Stimulated activated CD4-positive, alpha-beta T cell treated with anti-CD3 and anti-CD28 coated beads, Interleukin-4, amount 100 ng/mL, for 4 hours (primary cell): ENCODE measurements at places on chromosomes 4 and X.

GRCh38 chr4:2365054-2365912 lies 53.2 kb downstream of the ZFYVE28 start:
- DNase-seq, result no peak

DNA sequence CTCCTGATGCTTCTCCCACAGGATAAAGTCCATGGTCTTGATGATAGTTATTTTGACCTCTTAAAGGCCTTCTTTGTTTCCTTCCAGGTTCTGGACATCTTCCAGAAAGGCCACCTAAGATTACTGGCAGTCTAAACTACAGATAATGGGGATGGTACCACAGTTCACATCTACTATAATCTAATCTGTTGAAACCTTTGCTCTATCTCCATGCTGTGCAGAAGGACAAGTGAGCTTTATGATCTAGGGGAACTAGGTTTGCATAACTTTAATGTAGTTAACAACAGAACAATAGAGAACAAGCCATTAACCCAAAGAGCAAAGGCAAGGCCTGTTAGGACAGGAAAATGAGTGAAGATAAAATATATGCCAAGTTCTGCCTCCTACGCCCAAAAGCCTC lies 103.9 kb upstream of the KLHL13 start:
- no peak for DNase-seq

GRCh38 chrX:134537179-134537955 lies 77.4 kb downstream of the HPRT1 start:
- no peak for DNase-seq

DNA sequence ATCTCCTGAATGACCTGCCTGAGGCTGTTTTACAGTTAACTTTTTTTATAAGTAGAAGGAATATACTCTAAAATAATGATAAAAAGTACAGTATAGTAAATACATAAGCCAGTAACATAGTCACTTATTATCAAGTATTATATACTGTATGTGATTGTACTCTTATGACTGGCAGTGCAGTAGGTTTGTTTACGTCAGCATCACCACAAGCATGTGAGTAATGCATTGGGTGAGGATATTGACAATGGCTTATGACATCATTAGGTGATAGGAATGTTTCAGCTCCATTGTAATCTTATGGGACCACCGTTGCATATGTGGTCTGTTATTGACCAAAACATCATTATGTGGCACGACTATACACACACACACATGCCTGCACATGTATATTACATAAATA lies 20.5 kb downstream of the NUDT9 start:
- no peak for DNase-seq

GRCh38 chrX:18468599-18468998 lies 43.2 kb downstream of the CDKL5 start:
- no peak for DNase-seq

- no peak for DNase-seq
Observed at GRCh38 chr4:16725252-16725651, 173.2 kb downstream of the LDB2 start.

- DNase-seq, result no peak
Observed at GRCh38 chr4:147769386-147769785, 37.5 kb downstream of the ARHGAP10 start.

DNA sequence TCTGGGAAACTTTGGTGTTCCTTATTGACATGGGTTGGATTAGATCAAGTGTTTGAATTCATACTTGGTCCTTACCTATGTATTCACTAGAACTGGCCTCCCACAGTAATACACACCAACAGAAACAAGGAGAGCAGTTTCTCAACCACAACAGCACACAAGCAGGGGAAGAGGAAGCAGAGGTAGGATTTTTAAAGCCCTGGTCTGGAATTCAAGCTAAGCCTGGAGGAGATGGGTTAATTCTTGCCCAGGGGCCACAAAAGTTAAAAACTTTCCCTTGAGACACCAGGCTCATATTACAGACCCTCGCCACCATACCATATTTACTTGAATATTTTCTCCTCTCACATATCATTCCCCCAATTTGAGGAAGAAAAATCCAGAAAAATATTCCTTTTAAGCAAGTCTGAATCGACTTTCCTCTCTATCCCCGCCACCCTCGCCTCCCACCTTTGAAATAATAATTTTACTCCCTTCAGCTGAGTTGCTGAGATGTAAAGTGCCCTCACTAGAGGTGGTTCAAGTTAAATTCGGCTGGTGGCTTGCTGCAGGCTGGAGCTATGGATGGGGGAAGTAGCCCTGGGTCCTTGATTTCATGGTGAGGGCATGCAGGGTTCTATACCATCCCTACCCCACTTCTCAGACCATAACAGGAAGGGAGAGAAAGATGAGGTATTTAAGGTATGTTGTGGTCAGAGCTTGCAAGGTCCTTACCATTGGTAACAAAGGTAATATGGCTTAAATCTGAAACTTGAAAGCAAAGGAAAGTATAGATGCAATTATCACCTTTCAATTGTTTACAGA lies 440.2 kb downstream of the INPP4B start:
- no peak for DNase-seq

DNA sequence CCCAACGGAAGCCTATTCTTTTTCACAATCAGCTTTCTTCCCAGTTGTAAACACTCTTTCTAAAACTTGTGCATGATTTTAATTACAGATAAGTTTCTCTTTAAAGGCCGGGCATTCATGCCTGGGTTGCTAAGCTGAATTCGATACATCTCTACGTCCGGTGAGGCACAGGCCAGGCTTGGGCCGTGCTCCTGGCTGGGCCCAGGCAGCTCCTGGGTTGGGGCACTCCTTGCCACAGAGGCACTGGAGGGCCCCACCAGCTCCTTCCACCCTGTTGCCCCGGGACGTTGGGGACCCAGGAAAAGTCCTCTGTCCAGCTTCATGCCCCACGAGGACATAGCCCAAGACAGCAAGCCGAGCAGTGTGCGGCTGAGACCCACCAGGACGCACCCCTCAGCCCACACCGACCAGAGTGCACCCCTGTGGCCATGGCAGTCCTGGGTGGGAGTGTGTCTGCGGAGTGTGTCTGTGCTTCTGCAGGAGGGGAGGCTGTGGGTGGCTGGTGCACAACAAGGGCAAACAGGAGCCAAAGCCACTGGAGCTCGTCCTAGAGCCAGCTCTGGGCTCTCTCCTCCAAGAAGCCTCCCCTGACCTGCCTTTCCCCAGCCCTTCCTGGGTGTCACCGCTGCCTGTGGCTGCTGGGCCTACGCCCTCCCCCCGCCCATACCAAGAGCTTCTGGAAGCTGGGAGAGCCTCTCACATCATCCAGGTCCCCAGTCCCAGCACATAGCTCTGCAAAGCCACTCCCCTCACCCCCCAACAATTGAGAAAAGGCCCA lies 128.0 kb upstream of the NKX1-1 start:
- no peak for DNase-seq

DNA sequence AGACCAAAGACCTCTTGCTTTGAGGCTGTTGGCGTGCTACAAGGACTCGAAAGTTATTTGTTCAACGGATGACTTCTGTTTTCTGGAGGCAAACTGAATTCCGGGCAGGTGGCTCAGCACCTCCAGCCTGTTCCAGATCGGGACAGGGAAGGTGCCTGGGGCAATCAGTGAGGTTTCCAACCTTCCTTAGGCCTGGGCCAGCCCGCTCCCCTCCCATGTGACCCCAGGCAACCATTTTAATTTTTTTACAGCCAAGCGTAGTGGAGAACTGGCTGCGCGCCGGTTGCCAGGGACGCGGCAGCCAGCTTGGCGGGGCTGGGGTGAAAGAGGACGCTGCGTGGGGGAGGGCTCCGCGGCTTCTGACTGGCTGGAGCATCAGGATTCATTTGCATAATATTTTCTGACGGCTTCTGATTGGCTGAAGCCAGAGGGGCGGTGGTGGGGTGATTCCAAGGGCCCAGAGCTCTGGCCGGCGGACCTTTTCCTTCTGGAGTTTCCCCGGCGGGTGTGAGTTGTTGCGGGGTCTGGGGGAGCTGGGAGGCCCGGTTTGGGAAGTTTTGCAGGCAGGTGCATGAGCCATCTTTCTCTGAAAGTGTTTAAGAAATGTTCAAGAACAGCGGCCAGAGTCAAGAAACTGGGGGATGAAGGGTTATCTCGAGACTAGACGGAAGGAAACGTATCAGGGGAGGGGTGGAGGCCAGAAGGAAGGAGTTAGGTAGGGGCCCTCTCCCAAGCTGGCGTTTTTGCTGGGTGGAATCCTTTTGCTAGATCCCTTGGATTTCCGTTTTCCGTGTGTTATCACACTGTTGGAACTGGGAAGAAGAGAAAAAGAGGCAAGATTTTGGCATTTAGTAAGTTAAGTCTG lies at the start of gene MID1IP1:
TSS of gene MID1IP1 (plus strand) at position 479 of the 865 bp plus-strand sequence. CDS start 3,488 bp downstream, outside the sequence.
- DNase-seq, result peak; percentile 65

DNA sequence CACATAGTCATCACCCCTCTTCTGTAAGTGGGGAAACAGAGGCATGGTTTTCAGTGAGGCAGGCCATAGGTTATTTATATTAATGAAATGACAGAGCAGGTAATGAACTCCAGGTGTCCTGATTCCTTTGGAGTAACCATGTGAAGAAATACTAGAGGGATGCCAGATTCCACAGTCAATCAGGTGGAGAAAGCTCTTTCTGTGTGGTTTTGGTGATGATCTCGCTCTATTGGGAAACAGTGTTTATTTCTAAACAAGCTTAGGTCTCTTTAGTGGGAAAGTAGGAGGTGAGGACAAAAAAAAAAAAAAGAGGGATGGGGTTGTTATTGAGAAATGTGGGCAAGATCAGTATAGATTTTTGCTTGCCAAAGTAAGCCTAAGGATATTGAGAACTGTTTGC lies 12.2 kb downstream of the DOCK11 start:
- DNase-seq, result no peak

DNA sequence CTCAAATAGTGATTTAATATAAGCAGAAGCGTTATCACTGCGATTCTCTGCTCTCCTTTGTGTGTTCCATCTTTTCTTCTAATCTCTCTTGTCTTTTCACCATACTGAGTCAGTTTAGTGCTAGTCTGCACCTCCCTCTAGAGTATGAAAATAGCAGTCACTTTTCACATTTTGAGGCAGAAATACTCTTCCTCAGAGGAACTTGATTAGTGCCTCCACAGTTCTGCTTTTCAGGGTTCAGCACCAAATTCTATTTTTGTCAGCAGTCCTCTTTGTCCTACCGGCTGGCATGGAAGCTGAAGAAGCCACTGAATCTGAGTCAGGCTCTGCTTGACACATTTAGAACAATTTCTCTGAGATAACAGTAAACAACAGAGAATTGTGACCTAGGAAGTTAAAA lies 49.7 kb upstream of the ANKRD17 start:
- no peak for DNase-seq
